ENCODE measurements at places on chromosomes 3 and 15.

DNA sequence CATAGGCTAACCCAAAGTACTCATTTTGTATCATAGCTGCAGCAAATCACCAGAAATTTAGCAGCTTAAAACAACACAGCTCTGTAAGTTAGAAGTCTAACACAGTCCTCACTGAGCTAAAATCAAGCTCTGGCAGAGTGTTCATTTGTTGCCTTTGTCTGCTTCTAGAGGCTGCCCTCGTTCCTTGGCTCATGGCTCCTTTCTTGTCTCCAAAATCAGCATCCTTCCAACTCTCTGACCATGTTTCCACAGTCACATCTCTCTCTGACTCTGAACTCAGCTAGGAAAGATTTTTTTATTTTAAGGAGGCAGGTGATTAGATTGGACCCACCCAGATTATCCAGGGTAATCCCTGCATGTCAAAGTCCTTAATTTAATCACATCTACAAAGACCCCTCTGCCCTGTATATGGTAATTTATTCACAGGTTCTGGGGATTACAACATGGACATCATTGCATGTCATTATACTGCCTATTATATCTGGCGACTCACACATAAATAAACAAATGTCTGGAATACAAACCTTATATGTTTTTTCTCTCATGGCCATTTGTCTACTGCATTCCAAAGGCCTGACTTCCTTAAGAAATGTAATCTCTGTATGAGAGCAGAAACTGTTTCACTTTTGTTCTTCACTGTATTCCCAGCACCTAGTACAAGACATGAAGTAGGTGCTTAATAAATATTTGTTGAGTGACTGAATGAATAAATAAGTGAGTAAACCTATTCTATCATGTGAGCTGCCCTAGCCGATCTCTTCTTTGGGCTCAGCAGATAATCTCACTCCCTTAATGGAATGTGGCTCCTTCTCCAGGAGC, 15.1 kb upstream of the UACA start:
- DNase-seq: no peak

DNA sequence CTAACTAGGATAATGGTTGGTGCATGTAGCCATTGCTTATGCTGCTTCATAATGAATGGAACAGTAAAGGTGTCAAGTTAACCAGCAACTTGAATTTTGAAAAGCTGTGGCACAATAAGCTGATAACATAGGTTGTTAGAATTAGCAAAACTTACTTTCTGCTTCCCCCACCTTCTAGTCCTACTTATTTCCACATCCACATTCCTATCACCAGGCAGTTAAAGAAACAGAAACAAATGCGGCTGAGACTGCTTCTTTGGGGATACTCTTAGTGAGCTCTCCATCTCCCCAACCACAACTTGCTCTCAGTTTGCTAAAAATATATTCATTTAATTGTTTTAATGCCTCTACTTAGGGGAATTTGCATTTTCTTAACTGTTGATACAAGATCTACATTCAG, 215.1 kb downstream of the TIGIT start:
- no peak for DNase-seq

DNA sequence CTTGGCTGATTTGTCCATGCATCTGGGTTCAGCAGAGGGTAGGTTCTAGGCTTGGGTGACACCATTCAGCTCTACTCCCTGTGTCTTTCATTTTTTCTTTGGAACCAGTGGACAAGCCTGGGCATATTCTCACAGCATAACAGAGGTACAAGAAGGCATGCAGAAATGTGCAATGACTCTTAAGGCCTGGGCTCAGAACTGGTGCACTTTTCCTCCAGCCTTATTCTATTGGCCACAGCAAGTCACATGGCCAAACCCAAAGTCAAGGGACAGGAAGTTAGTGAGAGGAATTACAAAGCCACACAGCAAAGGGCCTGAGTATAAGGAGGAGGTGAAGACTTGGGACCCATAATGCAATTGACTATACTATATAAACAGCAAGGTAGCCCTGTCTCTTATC, 200.9 kb upstream of the CTDSPL start:
- DNase-seq: no peak

GRCh38 chr15:91956026-91956723, 102.7 kb downstream of the SLCO3A1 start:
- no peak for DNase-seq

DNA sequence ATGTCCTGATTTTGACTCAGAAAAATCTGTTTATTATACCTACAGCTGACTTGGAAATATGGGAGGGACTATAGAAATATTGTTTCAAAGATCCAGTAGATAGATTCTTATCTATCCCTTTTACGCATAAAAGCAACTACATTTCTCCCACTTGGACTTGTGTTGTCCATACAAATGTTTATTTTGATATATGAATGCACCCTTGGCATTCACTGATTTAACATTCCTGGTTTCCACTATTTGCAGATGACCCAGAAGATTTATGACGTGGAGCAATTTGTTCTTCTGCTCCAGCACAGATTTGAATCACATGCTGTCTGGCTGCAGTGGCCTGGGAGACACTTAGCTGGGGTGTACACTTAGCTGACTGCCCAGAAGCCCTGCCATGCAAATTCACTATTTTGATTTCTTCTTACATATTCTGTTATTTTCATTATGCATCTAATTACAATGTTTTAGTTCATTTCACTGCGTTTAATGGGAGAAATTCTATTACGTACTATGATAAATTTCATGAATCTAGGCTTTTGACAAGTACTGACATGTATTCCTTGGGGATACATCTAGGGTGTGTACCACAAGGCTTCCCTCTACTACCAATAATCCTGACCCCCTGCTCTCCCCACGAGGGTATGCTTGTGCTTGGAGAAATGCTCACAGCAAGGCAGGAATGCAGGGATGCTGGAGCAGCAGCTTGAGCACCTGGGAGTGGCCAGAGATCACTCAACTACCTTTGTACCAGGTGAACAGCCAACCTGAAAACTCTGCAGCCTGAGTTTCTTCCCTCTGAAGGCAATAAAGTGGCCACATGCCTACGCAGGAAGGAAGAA, 223.6 kb upstream of the TBL1XR1 start:
- no peak for DNase-seq

DNA sequence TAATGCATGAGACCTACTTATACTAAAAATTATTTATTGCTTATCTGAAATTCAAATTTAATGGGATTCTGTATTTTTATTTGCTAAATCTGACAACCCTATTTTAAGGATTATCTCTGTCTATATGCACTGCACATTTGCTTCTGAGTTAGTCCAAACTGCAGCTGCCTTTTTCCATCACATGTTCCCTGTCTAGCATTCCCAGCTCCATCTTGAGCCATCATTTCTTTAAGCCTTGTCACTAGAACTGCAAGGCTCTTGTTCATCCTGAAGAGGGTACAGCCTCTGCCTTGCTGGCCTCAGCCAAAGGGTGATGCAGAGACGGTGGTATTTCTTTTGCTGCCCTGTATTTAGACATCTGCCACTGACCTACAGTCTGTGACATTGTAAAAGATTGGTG, 125.8 kb upstream of the STT3B start:
- DNase-seq: no peak

DNA sequence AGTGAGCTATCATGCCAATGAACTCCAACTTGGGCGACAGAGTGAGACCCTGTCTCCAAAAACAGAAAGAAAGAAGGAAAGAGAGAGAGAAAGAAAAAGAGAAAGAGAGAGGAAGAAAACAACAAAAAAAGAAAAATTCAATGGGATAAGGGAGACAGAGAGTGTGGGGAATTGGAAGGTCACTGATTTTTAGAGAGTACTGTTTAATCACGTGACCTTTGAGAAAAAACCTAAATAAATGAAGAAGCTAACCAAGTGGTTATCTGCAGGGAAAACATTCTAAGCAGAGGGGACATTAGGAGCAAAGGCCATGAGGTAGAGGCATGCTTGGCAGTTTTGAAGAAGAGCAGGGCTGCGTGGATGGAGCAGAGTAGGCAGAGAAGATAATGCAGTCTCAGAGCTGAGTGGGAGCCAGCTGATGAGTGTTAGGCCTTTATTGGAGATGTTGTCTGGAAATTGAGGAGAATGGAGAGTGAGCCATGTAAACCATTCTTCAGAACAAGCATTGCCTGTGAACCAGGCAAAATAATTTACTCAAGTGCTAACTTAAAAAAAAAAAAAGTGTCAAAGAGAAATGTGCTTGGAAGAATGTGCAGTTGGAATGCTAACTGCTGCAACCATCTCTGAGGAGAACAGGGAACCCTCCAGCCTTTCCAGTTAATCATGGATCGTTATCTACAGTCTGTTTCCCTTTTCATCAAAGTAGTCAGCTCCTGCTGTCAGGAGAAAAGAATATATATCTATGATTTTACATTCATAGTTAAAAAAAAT, 377.3 kb upstream of the SEMA6D start:
- no peak for DNase-seq

DNA sequence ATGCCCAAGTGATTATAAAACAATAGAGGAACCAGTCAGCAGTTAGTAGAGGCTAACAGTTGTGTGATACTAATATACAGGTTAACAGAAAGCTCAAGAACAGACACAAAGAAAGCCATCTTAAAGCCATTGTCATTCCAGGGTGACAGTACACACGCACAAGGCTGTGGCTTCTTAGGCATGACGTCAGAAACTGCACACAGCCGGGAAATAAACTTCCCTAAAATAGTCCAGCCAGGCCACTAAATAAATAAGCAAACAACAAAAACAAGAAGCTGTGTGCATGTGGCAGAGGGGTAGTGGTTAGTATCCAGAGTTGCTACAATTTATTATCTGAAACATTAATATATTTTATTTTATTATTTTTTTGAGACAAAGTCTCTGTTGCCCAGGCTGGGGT, 49.8 kb downstream of the PPCDC start:
- no peak for DNase-seq

GRCh38 chr3:155791190-155791589, 14.9 kb downstream of the C3orf33 start:
- DNase-seq: no peak

DNA sequence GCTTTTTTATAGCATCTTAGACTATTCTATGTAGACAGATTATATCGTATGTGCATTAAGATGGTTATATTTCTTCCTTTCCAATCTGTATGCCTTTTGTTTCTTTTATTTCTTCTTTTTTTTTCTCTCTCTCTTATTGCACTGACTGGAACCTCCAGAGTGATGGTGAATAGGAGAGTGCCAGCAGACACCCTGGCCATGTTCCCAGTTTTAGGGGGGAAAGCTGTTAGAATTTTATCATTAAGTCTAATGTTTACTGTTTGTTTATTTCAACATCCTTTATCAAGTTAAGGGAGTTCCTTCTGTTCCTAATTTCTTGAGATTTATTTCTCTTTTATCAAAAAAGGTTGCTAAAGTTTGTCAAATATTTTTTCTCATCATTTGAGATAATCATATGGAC, 116.6 kb upstream of the LRTM1 start:
- no peak for DNase-seq

DNA sequence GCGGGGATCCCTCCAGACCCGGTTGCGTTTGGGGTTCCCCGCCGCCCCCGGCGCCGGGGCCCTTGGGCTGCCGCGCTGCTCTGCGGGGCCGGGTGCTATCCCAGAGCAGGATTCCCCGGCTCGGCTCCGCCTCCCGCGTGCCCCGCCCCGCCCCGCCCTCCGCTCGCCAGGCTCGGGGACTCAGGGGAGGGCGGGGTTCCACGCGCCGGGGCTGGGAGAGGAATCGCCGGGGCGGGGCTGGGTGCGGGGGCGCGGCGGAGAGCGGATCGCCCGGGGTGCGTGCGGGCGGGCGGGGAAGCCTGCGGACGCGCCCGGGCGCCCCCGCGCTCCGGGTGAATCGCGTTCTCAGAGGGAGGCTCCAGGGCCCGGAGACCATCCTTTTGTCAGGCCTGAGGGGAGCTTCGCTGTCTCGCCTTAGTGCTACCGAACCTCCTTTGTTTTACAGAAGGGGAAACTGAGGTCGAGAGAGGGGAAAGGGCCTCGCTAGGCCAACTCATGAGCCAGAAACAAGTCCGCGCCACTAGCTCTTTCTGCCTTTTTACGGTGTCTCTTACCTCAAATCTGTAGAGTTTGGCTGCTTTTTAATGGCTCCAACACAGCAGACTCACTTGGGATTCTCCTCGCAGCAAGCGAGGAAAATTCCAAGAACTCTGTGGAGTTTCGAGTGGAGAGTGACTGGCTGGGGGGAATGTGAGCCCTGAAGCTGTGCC, at the start of gene TMEM158:
TSS of gene TMEM158 (minus strand) at position 82 of the 710 bp plus-strand sequence. CDS start 260 bp downstream, outside the sequence.
- DNase-seq: peak; percentile 33

DNA sequence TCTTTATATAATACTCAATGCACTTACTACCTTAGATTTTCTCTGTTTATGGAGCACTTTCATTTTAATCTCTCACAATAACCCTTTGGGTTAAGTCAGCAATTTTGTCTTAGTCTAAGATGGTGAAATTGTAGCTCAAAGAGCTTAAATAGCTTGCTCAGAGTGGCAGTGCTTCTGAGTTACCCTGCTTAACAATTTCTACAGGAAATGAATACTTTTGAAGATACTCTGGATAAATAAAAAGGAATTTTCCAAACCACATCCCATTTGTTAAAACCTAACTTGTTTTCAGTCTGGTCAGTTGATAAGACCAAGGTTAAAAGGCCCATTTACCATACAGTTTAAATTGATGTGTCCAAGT, 37.2 kb downstream of the HMG20A start:
- DNase-seq: no peak

DNA sequence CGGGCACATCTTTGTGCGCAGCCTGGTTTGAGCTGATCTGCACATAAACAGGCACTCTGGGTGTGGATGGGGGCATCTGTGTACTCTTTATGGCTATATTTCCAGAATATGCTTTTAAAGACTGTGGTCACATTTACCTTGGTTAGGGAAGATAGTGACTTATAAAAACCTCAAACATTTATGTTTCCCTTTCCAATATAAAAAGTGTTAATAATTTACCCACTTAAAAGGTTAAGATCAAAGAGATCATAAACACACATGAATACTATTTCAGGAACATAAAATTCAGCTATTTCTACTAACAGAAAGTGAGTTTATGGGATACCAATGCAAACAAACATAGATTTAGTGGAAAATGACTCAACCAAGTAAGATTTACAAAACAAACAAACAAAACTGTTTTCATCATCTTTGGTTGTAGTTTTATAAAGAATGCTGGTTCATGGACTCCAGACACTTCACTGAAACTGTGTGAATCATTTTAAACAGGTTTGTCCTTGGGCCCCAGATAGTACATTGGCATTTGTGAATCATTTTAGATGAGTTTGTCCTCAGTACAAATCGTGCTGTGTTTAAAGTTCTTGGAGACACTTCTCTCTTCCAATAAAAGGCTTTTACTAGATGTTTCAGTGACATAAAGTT, 253.5 kb upstream of the CTDSPL start:
- DNase-seq: no peak

DNA sequence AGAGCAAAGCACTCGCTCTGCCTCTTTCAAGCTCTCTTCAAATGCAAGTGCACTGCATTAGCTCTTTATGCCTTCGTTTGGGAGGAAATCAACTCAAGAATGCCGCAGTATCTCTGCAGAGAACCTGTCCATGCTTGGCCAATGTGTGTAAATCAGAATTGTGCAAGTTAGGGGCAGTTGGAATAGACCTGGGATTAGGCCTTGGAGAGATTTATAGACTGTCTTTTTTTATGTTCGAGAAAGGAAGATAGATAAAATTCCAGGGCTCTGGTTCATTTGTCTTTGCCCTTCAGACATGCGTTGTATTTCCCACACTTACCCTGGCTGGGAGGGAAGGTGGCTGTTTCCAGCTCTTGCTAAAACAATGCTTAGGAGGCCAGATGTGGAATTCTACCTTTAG, 163.7 kb downstream of the MOBP start:
- DNase-seq: no peak
